ENCODE measurements at places on chromosomes 4 and X. TPM values are rescaled to one million over a fixed set of nuclear protein-coding genes. Genes with fewer than 3 reads are reported as not detected.
A peak's percentile ranks its signal among the peaks of the same experiment; 100 is the strongest.

The USP26 gene
- not detected for total RNA-seq

The GPR119 gene
- not detected for total RNA-seq

The MAGEA12 gene
- total RNA-seq = not detected

The MAGEB3 gene
- not detected for total RNA-seq

The BMP2K gene
- total RNA-seq = 20.4 TPM

The PRDM8 gene
- total RNA-seq = 4.6 TPM

The ZAR1 gene
- not detected for total RNA-seq

The INTU gene
- total RNA-seq = 8.1 TPM

DNA sequence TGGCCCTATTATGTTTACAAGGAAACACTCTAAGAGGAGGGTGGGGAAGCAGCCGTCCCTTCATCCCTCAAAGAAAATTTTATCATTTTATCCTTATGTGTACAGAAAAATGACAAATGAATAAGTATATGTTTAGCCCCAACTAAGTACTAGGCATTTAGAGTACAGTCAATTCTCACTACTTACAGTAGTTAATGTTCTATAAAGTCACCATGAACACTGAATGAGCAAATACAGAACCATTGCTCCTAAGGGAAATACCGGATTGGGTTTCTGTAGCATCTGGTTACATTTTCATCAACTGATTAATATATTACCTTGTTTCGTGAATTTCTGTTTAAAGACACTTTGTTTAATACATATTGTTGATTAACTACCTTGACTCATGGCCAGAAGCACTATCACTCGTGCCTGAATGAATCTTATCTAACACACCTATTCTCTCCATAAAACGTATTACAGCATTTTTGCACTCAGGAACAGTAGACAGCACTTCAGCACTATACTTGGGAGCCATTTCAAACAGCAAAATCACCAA, 109.3 kb downstream of the ASB9 start:
- no peak for DNase-seq

DNA sequence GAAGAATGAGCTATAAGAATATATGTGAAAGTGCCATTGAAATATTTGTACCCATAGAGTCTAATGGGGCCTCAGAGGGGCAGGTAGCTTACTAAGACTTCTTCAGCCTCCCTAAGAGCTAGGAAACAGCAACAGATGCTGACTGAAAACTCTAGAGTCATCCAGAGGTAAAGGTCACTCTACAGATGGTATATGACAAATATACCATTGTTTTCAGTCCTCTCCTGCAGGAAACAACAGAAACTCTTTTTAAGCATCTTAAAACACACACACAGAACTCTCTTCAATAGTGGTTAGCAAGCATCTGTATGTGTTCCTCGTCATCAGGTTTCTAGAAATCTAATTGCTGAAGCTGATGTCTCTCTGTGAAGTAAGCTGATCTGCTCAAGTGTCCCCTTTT, 313.8 kb upstream of the GATB start:
- no peak for DNase-seq

DNA sequence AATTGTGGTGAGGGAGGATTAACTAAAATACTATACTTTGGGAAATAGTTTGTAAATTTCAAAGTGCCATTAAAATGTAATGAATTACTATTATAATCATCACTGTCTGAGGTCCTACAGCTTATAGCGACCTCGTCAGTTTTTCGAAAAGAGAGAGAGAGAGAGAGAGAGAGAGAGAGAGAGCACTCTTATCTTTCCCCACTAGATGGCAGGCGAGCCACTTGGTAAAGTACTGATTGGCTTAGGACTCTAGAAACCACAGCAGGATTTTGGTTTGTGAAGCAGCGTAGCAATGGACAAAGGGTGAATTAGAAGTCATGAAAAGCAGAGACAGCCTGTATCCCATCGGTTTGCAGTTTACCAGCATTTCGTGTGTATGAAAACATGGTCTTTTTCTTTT, 52.5 kb downstream of the LINC00632 start:
- DNase-seq = peak; percentile 14

- DNase-seq = no peak
These were observed 6.3 kb upstream of the SGMS2 start for GRCh38 chr4:107818301-107818910.

- DNase-seq = no peak
These were observed 6.5 kb downstream of the CRLF2 start for GRCh38 chrX:1205681-1206611.

GRCh38 chr4:58543465-58543864, 1433.3 kb upstream of the IGFBP7 start:
- DNase-seq = no peak

DNA sequence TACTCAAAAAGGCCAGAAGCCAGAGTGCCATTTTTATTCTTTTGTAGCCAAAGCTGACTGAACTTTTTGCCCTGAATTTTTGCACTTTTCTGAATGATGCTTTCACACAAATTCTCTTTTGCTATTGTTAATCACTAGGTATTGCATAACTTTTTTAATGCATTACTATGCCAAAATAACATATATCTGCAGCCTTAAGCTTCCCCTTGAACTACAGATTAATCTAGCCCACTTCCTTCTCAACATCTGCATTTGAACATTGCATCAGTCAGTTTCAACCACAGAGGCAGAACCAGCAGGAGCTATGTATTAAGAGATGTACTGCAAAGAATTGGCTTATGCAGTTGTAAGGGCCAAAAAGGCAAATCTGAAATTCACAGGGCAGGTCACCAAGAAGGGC, 197.6 kb upstream of the GYPA start:
- no peak for DNase-seq

DNA sequence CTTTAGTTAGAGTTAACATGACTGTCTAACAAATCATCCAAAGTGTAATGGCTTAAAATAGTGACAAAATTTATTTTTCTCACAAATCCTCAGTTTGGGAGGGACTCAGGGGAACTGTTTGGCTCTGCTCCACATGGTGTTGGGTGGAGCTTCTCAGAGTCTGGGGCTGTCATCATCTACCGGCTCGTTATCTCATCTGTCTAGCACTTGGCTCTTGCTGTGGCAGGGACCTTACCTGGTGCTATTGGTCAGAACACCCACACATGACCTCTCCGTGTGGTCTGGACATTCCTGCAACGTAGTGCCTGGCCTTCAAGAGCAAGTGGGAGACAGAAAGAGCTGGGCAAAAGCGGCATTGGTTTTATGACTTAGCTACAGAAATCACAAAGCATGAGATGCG, 866.9 kb upstream of the FRG1 start:
- DNase-seq = no peak

DNA sequence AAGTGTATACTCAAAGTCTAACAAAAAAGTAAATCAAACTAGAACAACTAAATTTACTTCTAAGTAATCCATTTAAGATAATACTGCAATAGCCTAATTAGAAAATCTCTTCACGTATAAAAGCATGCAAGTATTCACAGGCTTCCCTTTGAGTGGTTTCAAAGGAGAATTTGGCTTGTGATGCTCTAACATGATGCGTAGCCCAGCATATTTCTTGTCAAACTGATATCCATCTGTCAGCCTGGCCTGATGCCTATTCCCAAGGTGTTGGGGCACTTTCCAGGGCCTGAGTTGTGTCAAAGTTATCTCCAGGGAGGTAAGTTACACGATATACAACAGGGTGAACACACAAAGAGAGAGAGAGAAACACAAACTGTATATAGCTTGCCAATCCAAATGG, 287.0 kb upstream of the MAGEB18 start:
- no peak for DNase-seq

GRCh38 chr4:131488772-131489171, 1660.3 kb upstream of the PCDH10 start:
- DNase-seq = no peak

GRCh38 chr4:46979283-46979682, 14.1 kb downstream of the GABRA4 start:
- DNase-seq = no peak

DNA sequence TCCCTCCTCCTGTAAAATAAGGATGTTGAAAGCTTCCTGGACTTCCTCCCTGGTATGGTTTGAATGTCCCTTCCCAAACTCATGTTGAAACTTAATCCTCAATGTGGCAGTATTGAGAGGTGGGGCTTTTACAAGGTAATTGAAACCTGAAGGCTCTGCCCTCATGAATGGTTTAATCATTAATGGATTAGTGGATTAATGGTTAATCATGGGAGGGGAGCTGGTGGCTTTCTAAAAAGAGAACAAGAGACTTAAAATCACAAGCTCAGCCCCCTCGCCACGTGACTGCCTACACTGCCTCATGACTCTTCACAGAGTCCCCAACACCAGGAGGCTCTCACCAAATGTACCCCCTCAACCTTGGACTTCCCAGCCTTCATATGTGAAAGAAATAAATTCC, 124.6 kb upstream of the ANXA3 start:
- no peak for DNase-seq

DNA sequence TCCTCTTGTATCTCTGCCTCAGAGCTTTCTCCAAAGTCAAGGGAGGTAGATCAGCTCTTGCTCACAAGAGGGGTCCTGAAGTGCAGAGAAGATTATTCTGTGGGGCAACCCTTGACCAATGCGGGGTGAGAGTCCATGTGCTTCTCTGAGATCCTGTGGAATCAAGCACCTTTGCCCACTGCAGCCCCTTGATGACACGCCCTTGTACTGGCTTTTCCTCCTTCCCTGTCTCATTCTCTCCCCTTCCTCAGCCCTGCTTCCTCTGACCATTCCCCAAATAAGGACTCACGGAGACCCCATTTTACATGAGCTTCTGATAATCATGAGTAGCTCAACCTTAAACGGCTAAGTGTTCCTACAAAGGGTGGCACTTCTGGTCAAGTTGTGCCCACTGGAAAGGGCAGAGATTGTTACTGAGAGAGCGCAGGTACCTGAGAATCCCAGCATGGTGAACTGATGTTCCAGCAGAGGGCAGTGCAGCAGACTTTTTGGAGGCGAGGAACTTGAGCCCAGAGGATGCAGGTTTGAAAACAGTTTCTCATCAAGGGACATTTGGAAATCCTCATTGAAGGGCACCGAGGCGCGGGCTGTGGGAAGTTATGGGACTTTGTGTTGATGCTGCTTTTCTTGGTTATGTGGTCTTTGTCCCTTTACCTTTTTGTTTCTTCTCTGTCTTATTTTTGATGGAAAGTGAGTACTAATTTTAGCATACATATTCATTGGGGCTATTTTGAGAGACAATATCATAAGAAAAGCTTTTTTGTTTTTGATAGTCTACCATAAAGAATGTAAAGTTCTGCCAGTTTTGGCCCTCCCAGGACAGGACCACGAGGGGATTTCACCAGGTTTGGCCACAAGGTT, 201.3 kb downstream of the RBM46 start:
- peak; percentile 85 for DNase-seq

DNA sequence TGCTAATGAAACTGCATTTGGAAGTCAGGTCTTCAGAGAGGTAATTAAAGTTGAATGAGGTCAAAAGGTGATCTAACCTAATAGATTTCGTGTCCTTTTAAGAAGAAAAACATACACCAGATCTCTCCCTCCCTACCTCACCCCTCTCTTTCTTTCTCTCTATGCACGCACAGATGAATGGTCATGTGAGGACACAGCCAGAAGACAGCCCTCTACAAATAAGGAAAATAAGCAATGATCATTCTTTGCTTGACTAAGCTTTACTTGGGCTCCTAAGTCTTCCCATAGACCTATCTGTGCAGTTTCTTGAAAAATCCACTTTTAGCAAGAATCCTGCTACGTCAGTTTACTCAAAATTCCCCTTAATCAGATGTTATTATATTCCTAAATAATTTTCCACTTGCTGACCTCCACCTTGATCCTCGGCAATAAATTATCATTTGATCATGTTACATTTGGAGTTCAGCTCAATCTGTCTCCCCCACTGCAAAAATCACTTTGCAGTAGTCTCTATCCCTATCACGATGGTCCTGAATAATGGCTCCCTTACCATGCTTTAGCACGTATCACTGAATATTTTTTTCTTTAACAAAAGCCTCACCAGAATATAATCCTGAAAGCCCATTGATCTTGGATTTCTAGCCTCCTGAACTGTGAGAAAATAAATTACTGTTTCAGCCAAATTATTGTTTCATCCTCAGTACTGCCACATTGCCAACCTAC, 527.3 kb downstream of the GABRG1 start:
- DNase-seq = no peak

DNA sequence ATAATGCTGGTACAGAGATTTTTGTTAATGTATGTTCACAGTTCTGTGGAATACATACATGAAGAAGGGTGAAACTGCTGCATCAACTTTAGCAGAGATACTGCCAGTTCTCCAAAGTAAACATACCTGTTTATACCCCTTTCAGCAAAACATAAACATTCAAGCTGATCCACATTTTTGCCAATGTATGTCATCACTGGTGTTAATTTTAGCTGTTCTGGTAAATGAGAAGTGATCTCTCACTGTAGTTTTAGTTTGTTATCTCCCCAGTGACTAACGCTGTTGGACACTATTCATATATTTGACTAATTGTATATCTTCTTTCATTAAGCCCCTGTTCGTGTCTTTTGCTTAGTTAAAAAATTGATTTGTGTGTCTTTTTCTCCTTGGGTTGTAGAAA, 82.0 kb downstream of the HAUS3 start:
- no peak for DNase-seq

DNA sequence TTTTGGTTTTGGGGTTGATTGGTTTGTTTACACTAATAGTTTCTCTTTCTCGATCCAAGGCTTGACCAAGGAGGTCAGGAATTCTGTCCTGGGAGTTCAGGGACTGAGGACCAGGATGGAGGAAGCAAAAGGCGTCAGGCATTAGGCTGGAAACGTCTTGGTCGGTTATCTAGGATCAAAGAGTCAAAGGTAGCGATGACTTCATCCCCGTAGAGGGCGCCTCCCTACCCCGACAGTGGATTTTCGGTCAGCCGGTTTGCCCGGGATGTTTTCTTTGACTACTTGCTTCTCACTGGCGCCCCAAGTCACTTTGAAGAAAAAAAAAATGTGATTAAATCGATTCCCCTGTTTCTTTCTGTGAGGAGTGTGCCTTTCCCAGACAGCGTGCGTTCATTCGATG, 980 bp upstream of the FHDC1 start:
- no peak for DNase-seq

GRCh38 chrX:72367516-72367915, 61.8 kb upstream of the CITED1 start:
- no peak for DNase-seq

GRCh38 chrX:106278951-106279350, 110.8 kb downstream of the PWWP3B start:
- DNase-seq = no peak

- DNase-seq = no peak
These were observed 20.9 kb upstream of the PLAC1 start for GRCh38 chrX:134679221-134679620.

DNA sequence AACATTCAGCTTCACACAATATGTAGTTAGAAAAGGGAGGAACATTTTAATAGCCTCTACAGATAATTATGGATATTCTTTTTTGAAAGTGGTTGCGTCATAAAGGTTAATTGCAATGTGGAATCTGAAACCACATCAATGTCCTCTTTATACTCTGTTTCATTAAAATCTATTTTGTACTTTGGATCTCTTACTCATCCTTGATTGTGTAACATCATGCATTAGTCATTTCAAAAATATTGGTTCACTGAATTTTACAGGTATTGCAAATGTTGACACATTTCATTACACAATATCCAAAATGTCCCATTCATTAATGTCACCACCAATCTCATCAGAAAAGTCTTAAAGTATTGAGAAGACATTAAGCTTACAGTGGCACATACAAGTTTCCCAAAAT, 62.7 kb upstream of the USP9X start:
- no peak for DNase-seq

Measured in lower leg skin (tissue), 4 donors.